ENCODE measurements at places on chromosomes 3 and 15.

- DNase-seq, result no peak
These were observed 298.3 kb upstream of the NR2E3 start for GRCh38 chr15:71511796-71512681.

GRCh38 chr3:171132873-171133272 lies 106.4 kb upstream of the SLC2A2 start:
- DNase-seq, result no peak

GRCh38 chr15:75884041-75884440 lies 19.6 kb upstream of the FBXO22 start:
- DNase-seq, result no peak

DNA sequence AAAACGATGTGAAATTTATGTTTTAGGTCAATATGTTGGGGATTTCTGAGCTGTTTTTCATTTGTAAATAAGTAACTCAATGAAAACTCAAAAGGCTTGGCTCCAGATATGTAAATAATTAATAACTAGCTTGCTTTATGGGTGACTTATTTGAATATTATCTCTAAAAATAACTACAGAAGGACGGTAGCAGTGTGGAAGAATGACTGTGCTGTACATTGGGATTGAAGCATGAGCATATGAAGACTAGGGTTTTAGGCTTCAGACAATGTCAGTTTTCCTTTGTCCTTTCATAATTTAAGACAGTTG lies 343.9 kb downstream of the GRM7 start:
- no peak for DNase-seq

DNA sequence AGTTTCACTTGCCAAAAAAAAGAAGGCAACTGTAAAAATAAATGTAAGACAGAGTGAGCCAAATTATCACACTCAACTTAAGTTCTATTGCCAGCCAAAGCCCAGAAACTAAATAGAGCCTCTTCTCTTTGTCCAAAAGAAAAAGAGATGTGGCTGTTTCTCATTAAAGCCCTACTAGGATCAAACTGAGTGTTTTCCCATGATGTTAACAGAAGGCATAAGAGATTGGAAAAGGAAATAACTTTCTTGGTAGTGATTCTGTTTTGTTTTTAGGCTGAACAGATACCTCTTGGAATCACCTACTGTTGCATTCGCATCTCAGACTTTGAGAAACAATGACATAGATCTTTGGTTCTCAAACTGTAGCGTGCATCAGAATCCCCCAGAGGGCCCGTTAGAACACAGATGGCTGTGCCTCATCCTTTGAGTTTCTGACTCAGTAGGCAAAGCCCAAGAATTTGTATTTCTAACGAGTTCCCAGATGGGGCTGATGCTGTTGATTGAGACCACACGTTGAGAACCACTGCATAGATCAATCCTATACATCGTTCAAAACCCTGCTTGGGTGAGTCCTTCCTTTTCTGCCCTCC lies 42.5 kb upstream of the SRGAP3 start:
- DNase-seq, result no peak

DNA sequence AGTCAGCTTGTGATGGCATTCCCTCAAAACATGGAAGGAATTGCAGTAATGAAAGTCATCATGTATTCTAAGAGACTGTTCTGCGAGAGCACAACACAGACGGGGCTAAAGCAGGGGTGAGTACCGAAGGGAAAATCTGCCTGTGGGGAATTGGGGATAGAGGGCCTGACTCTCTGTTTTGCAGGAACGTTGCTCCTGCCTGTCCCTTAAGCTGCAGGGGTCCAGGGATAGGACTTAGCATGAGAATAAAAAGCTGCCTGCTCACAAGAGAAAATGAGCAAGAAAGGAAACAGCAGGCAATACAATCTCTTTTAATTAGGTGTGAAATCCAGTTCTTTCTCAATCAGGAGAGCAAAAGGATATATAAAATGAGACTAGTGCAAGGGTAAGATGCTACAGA lies 62.2 kb downstream of the TIGIT start:
- no peak for DNase-seq

DNA sequence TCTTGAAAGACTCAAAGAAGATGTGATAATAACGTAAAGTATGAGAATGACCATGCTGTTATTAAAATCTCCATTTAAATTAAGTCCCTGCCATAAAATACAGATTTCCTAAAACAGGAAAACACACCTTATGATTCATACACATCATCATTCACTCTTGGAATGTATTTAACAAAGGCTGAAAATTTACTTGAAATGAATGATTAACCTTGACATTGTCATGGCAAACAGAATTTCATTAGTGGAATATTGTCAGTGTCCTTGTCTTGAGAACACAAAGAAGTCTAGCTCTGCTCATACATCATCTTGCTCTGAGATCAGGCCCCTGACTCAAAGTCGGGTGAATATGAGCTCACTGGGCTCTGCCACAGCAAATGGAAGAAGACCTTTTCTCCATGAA lies 313.9 kb downstream of the FGF12 start:
- no peak for DNase-seq

DNA sequence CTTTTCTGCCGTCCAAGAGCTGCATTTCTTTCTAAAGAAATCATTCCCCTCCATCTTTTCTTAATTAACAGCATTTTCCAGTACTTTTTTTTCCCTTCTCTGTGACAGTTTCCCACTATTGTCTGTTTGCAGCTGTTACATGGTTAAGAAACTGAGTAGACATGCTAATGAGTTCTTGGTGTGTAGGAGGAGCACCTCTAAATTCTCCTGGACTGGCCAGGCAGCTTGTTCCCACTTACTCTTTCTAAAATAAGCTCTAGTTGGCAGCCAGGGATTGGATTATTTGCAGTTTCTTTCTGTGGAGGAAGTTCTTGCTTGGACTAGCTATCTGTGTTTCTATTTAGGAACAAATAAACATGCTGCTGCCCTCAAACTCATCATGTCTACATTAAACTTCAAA lies 235.1 kb upstream of the GAP43 start:
- DNase-seq, result no peak

- no peak for DNase-seq
These were observed 5.8 kb upstream of the PLOD2 start for GRCh38 chr3:146166826-146167225.

DNA sequence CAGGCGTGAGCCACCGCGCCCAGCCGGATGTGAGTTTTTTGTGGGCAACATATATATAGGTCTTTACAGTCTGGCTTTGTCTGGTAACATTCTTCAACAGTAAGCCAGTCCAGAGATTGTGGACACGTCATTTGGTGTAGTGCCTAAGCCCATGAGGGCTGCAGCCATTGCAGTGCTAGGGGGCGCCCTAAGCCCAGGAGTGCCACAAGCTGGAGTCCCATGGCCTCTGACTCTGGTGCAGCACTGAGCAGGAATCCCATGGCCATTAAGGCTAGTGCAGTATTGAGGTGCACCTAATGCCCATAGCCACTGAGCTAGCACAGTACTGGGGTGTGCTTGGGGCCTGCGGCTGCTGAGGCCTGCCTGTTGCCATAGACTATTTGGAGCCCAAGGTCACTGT lies 136.4 kb upstream of the NDN start:
- peak; percentile 18 for DNase-seq

- DNase-seq, result no peak
These were observed 722 bp upstream of the ZXDC start for GRCh38 chr3:126476166-126477060.

GRCh38 chr3:14914779-14915117 lies 32.6 kb upstream of the NR2C2 start:
- no peak for DNase-seq
